ENCODE measurements at places on chromosomes 12 and 14.

DNA sequence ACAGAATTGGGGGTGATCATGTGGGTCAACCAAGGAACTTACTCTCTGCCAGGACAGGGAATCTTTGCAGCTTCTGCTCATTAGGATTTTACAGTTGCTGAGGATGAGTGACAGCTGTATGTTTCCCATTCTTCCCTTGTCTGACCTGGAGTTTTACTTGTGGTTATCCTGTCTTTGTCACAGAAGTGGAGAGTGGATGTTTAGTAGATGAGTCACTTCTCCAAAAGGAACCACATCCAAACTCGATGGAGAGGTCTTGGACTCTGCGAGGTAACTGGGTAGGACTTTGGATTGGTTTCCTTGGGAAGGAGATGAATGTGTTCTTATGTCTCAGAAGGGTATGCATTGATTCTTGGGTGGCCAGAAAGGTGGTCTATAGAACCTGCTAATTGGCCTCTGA lies 53.8 kb upstream of the USP44 start:
- DNase-seq = no peak

DNA sequence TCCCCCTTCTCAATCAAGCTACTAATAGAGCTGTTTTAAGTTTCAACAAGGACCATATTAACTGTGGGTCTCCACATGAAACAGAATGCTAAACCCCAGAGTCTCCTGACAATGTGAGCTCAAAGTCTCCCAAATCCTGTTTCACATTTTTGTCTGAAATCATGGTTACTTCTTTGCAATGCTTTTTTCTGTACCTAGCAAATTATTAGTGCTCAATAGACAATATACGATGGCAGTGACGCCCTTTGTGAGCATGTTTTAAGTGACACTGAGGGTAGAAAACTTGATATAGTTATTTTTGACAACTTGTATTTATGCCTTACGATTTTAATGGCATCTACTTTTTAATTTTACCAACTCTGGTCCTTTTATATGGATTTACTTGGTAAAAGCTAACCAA lies 85.4 kb upstream of the SOX5 start:
- no peak for DNase-seq

- DNase-seq = no peak
Observed at GRCh38 chr14:80930095-80930494, 11.4 kb downstream of the CEP128 start.

- DNase-seq = no peak
Observed at GRCh38 chr12:98259693-98260092, 255.7 kb upstream of the TMPO start.

- DNase-seq = no peak
Observed at GRCh38 chr12:109163167-109163566, 46.8 kb downstream of the ACACB start.

DNA sequence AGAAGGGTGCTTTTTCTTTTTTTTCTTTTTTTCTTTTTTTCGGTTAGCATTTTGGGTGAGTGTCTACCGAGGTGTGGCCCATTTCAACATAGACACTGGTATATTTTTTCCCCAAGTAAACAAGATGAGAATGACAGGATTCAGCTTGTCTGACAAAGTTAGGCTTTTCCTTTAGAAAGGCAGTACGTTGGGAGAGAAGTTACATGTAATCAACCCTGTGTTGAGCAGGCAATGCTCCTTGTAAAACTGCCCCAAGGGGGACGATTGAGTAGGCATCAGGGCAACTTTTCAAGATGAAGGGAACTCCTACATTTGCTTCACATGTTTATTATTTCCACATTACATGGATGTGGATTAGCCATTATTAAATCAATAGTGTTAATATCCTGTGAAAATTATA lies 1.7 kb downstream of the EMP1 start:
- DNase-seq = no peak

DNA sequence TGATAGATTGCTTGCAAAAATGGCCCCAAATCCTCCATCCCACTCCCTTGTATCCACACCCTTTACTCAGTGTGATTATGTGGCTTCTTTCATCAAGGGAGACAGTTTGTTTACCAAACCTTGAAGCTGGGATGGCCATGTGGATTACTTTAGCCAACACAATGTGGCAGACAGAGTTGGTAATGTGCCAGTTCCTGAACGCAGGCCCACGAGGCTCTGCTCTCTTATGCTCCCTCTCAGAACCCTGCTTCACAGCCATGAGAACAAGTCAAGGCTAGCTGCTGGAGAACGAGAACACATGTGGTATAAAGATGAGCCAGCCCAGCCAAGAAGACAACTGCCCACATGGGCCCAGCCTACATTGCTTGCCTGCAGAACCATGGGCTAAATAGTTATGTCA lies 162.3 kb downstream of the NDUFA12 start:
- DNase-seq = no peak

- no peak for DNase-seq
Observed at GRCh38 chr14:64899958-64900357, 14.3 kb upstream of the CHURC1 start.
